ENCODE measurements at places on chromosomes 5 and 9.

DNA sequence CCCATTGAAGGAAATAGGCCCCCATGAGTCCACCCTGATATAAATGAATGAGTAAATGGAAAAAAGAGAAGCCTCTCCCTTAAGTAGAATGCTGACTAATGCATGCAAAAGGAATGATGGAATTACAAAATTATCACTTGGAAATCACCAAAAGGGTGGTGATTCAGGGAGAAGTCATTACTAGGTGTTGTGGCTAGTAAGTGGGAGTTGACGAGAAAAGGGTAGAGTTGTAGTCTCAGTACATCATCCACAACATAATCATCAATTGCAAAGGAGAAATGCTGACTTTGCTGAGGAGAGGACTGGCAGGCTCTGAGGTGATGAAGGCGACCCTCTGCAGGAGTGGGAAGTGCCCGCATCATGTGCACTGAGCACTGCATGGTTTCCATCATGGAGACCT, 201.5 kb upstream of the S1PR3 start:
- DNase-seq = no peak

GRCh38 chr9:115234094-115234493, 116.1 kb upstream of the TNC start:
- no peak for DNase-seq

DNA sequence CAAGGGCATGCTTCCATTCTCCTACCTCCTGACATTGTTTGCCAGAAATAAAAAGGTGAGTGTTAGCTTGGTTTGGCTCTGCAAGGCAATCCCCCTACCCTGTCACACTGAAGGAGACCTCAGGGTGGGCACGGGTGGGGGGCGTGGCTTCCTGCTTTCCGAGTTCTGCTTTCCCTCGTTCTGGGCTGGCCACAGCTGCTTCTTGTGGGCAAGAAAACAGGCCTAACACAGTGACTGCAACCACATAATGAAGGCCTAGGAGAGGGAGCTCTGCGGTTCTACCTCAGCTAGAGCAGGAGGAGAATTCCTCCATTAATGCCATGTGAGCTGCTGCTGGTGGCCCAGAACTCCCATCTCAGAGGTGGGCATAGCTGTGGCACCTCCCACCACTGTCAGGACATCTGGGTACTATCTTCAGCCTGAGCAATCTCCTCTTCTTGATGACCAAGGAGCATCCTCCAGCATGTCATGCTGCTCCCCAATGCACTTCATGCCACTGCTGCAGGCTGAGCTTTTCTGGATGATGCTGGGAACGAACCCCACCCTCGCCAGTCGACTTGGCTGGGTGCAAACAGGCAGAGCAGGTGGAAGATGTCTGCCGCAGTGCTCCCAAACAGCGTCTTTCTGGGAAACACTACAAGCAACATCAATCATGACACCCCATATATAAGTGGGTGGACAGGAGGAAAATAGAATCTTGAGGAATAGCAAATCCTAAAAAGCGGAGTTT, 139.5 kb upstream of the RAPGEF1 start:
- DNase-seq = no peak

DNA sequence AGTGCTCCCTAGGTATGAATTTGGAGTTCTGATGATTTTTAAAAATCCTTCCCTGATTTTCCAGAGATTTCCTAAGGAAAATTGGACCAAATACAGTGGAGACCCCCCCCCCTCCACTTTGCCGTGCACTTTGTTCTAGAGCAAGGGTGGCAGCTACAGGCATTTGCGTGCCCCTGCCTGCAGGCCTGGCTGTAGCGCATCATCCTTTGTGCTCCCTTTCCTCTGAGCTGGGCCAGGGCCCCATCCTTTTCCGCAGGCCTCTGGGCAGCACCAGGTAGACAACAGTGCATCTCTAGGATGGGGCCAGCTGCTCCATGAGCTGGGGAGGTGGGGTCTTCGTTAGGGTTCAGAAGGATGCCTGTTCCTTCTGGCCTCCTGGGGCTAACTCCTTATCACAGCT, 39.6 kb downstream of the TRIO start:
- DNase-seq = no peak

GRCh38 chr9:25261445-25261844, 416.8 kb downstream of the TUSC1 start:
- DNase-seq = no peak

GRCh38 chr5:74040065-74040551, 414.1 kb downstream of the ARHGEF28 start:
- peak; percentile 53 for DNase-seq

DNA sequence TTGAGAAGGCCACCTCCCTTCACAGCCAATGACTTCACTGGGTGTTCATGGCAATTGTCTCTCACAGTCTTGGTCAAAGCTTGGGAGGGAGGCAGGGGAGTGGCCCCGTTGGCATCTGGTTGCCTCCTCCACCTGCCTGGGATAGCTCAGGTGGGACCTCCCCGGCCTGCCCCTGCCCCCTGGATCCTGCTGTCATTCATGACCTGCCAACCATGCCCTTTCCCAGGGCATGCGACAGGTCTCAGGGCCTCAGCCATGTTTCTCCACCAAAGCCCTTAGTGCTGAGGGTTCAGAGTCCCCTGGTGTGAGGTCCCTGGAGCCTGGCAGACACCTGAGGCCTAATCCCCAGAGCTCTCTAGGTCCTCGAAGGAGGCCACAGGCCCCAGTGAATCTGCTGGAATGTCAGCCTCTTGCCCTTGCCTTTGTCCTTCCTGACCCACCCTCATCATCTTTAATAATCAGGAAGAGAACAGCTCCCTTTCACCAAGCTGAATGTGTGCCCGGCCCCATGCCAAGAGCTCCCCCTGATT, 5.6 kb downstream of the DAB2IP start:
- no peak for DNase-seq
